Stimulated activated naive CD8-positive, alpha-beta T cell treated with anti-CD3 and anti-CD28 coated beads, Interleukin-15, amount 100 ng/mL, for 72 hours (primary cell): ENCODE measurements at places on chromosomes 3 and 15.

DNA sequence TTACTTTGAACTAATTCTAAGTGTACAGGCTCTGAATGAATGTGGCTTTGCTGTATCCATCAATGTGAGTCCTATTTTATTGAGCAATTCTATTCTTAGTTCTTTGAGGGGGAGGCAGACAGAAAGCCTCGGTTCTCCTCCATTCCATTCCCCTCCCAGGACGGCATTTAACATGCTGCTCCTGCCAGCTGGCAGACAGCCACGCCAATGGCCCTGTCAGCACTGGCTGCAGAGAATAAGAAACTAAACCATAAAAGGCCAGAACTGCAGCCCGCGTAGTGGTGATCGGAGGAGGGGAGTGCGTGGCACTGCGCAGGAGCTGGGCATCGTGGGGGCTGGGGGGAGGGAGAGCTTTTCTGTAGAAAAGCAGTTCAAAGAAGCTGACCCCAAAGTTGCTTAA lies 76.0 kb upstream of the HACD2 start:
- no peak for DNase-seq

GRCh38 chr15:43776718-43777266 lies at the start of gene ELL3:
TSS of gene ELL3 (minus strand) at chr15:43776966. CDS start at chr15:43776901, 65 bp downstream.
- DNase-seq: peak; percentile 72

- DNase-seq: no peak
These were observed 618.5 kb downstream of the NR2F2 start for GRCh38 chr15:96948981-96949380.

- DNase-seq: no peak
These were observed 189.4 kb downstream of the TBC1D5 start for GRCh38 chr3:17553080-17553479.

GRCh38 chr15:73946795-73947370 lies 20.6 kb downstream of the LOXL1 start:
- DNase-seq: no peak

GRCh38 chr3:8499181-8499611 lies 2.4 kb upstream of the LMCD1 start:
- DNase-seq: no peak

- DNase-seq: no peak
These were observed 24.3 kb downstream of the H1-8 start for GRCh38 chr3:129567176-129567705.

GRCh38 chr3:146169891-146170290 lies 8.9 kb upstream of the PLOD2 start:
- no peak for DNase-seq

GRCh38 chr15:67821784-67822440 lies 3.4 kb upstream of the SKOR1 start:
- DNase-seq: no peak

DNA sequence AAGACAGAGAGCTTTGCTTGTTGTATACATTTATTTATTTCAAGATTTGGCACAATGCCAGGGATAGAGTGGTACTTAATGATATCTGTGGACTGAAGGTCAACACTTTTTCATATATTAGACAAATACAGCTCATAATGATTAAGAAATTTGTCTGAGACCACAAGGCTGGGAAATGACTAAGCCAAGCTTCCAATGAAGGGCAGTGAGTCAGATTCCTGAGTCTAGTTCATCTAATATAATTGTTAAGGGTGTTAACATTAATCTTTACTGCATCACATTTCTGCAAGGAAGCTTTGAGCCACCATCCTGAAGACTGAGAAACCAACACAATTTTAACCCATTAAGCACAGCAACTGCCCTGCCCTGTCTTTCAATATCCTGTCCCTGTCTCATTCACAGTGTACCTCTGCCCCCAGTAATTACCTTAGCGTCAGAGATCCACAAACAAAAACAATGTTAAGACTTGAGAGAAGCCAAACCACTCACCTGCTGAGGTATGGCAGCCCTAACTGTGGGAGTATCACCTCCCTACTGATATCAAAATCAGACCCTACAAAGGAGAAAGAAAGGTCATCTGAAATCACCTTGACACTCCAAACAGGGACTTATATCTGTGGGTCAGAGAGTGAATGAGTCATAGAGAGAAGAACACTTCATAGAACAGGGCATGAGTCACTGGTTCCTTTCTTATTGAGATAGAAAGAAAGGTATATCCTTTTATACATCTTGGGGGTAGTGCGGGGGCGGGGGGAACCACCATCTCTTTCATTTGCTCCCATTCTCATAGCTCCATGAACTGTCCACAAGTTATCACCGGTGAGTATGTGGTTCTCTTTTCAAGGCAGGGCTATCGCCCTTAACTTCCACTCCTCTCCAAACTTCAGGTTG lies 74.7 kb downstream of the MAGI1 start:
- peak; percentile 52 for DNase-seq
